ENCODE measurements at places on chromosomes 3 and 15.

DNA sequence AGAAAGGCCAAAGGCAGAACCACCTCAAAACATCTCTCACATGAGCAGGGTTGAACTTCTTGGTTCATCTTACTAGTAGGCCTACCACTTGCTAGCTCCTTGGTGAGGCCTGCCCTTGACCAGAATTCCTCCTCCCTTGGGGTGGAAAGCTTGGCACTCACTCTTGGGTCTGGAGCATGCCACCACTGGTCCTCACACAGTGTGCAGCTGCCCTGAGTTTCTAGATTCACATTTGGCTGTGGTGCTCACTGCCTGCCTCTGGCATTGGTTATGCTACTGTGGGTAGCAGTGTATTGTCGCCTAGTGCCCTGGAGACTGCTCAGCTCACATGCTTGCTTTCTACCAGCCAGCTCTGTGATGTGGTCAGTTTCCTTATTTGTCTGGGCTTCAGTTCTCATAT, 23.7 kb downstream of the OXNAD1 start:
- DNase-seq = peak; percentile 32

DNA sequence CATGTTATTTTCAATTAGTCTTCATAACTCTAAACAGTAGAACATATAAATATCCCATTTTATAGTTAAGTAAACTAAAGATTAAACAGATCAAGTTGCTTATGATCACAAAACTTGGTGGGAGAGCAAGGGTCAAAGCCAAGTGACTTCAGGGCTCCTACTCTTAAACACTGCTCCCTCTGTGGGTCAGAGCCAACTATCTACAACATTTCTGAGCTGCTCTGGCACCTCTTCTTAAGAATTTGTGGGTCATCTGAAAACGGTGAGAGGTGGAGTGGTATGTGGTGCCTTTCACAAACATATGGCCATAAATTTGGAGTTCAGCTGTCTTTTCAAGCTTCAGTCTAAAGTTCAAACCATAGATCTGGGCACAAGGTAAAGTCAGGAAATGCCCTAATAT, 10.9 kb downstream of the ATG3 start:
- no peak for DNase-seq

GRCh38 chr3:17136136-17136721, 251.5 kb downstream of the PLCL2 start:
- DNase-seq = no peak

GRCh38 chr3:30696403-30696819, 90.0 kb downstream of the TGFBR2 start:
- no peak for DNase-seq

- no peak for DNase-seq
Measured at GRCh38 chr3:64268926-64269325, 43.7 kb upstream of the PRICKLE2 start.

DNA sequence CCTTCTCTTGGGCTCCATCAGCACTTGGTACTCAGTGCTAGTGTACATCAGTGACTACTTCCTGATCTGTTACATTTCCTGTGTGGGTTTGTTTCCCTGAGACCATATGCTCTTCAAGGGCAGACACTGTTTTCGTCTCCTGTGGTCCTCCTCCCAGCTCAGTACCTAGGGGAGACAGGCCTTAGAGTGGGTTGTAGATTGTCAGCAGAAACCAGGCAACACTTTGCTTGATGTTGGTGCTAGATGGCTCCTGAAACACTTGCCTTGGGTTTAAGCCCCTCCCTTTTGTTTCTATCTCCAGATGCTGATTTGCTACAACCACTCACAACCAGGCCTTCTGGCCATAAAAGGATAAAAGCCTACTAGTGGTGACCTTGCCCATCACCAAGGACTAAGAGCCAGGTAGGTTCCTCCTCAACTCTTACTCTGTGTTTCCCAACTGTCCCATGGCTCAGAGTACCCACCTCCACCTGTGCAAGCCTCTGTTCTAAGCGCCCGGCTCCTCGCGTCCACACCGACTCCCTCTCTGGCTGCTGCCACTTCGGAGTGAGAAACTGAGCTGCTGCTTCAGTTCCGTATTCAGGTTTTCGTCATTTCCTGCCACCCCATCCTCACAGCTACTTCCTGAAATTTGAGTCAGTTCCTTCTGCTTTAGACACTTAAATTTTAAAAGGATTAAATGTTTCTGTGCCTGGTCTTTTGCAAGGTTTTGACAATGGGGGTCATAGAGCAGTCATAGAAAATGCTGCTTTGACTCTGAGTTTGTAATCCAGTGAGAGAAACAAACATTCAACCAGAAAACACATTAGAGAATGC, at the start of gene HCLS1:
Gene HCLS1 (minus strand): TSS at position 548 of the 816 bp plus-strand sequence. CDS start 2,556 bp downstream, outside the sequence.
- peak; percentile 73 for DNase-seq

- no peak for DNase-seq
Measured at GRCh38 chr15:60782316-60782715, 303.4 kb upstream of the ICE2 start.

- DNase-seq = no peak
Measured at GRCh38 chr15:23648920-23649515, 1.4 kb upstream of the MAGEL2 start.

- no peak for DNase-seq
Measured at GRCh38 chr3:184505076-184505878, 56.3 kb upstream of the EPHB3 start.

- DNase-seq = peak; percentile 46
Measured at GRCh38 chr15:68298882-68299381, 21.4 kb downstream of the FEM1B start.

GRCh38 chr15:92579931-92580470, 75.6 kb downstream of the FAM174B start:
- DNase-seq = no peak

DNA sequence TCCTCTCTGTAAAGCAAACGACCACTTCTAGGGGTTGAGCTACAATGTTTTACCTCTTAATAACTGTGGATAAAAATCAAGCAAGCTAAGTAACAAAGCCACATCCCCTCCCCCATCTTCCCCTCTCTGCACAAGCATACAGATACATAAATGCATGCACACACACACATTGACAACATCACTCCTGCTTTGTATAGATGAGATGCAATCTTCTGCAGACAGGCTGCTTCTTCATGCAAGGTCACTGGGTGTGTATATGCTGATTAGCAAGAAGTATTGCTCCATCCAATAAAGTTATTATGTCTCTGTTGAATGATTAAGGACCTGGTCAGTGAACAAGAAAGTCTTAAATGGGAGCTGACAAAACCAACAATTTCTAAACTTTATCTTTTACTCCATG, 8.8 kb upstream of the ATP11B start:
- DNase-seq = no peak

DNA sequence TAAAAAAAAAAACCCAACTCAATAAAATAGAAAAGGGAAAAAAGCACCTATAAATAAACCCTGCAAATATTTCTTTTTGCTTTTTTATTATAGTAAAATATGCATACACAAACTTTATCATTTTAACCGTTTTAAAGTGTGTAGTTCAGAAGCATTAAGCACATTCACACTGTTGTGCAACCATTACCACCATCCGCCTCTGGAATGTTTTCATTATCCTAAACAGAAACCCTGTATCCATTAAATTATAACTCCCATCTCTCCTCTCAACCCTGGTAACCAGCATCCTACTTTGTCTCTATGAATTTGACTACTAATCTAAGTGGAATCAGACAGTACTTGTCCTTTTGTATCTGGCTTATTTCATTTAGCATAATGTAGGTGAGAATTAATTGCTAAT, 15.0 kb downstream of the CDCP1 start:
- no peak for DNase-seq

DNA sequence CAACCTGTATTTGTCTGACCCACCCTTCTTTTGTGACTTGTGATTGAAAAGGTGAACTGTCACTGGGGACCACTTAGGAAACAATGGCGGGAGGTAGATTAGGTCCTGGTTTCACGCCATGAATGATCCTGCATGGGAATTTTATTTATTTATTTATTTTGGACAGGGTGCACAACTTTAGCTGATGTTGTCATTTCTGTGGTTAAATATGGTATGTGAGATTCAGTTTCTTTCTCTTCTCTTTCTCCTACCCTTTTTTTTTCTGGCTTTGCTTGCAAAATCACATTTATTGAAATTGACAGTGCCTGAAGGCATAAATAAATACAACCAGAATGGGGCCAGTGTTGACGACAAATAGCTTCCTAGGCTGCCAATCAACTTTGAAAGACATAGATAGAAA, 18.0 kb upstream of the HTR3E start:
- no peak for DNase-seq

DNA sequence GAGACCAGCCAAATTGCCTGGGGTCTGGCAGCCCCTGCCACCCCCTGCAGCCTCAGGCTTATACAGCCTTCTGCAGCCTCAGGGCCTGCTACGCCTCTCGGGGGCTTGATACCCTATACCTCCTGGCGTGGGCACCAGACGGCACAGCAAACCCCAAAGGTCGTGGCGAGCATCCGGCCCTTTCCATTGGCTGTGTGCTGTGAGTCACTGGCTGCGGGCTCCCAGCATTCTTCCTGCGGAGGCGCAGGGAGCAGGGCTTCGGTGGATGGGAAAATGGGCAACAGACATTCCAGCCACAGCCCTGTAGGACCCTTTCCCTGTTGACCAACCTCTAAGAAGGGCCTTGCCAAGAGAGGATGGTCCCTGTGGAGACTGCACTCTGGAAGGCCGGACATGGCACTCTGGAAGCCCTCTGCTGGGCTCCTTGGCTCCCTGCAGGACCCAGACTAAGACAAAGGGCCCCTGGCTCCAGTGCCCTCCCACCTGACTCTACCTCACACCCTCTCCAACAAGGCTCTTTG, 59.6 kb downstream of the ITGA11 start:
- DNase-seq = no peak

- no peak for DNase-seq
Measured at GRCh38 chr3:112508261-112508660, 9.0 kb upstream of the BTLA start.

DNA sequence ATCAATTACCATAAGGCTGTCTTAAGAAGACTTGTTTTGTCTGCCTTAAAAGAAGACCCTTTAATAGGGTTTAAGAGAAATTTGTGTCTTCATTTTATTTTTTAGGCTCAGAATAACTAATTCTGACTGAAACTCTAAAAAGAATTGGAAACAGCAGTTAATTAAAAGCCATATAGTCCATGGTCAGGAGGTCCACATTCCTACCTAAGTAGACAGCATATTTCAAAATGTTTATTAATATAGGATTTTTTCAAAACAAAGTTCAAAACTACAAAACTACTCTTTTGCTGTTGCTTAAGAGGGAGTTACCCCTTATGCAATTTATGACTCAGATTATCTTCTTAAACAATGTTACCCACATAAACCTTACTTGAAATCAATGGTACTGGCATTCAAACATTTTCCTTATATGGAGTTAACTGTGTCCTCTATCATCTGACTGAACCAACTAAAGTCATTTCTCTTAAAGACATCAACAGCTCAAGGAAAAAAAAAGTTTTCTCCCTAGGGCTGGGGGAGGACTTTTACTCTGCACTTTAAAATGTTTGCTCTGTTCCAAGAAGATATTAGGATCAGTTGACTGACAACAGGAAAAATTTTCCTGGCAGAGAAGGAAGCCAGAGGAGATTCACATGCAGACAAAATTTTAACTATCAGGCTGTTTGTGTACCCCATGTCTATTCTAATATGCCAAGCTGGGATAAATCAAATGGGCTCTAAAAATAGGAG, 56.8 kb upstream of the NANOGP8 start:
- DNase-seq = no peak

- DNase-seq = no peak
Measured at GRCh38 chr3:127153506-127153815, 39.5 kb upstream of the PRR23E start.
